ENCODE measurements at places on chromosomes 2 and 18.

DNA sequence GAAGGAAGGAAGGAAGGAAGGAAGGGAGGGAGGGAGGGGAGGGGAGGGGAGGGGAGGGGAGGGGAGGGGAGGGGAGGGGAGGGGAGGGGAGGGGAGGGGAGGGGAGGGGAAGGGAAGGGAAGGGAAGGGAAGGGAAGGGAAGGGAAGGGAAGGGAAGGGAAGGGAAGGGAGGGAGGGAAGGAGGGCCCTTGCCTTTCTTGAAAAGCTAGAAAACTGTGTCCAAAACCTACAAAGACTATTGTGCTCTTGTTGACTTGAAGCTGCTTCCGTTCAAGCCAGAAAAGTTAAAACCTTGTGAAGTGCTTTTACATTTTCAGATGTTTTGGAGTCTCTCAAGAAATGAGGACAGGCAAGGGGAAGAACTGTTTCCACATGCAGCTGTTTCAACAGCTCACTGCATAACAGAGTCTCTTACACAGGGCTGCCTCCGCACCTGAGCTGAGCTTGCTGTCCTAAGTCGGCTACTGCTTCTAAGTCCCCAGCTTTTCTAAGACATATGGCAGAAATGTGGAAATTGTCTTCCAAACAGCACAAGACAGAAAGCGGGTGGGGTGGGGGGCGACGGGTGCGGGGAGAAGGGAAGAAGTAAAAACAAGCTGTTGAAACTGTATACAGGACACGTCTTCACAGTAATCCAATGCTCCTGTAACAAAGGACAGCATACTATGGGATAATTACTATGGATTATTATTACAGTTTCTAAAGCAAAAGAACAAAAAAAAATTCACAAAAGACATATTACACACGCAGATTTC is 46.1 kb downstream of the BCL11A start:
- DNase-seq: no peak

DNA sequence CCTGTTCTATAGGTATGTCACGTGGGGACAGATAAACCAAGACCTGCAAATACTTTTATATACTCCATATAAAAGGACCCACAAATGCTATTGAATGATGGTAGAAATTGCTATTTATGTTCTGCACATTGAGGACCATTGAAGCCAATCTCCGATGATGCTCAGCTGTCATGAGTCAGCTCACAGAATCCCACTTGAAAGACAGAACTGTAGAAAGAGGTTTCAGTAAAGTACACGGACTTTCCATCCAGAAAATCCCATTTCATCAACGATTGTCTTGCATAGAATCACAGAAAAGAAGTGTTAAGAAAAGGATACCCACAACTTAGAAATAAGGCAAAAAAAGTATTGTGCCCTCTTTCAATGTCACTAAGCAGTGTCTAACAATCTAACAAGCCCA is 169.0 kb upstream of the COPS8 start:
- no peak for DNase-seq

- DNase-seq: no peak
Measured at GRCh38 chr2:67451086-67451832, 54.1 kb downstream of the ETAA1 start.

- DNase-seq: no peak
Measured at GRCh38 chr18:73670524-73670923, 477.1 kb downstream of the FBXO15 start.

GRCh38 chr2:120715941-120716340 is 19.7 kb upstream of the GLI2 start:
- DNase-seq: no peak

DNA sequence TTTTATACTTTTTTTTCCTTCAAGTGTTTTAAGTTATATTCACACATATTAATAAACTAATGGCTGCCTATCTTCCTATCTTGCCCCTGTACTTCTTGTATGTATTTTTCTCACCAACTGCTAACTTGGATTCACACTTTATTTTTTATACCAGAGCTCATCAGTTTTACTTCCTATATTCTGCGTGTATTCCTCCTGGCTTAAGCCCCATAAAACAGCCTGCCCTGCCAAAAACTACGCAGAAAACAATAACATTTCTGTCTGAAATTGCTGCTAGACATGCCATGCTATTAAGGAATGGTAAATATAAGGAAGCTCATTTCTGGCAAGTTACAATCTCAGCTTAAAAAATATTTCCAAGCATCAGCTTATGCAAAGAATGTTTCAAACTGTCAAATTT is 172.3 kb downstream of the UBE2E3 start:
- no peak for DNase-seq

GRCh38 chr2:11554399-11554716 is 20.5 kb downstream of the GREB1 start:
- DNase-seq: no peak

GRCh38 chr2:113847144-113847543 is 42.7 kb upstream of the ACTR3 start:
- DNase-seq: no peak

Data from activated naive CD8-positive, alpha-beta T cell treated with anti-CD3 and anti-CD28 coated beads, Interleukin-2, amount 50 U/mL, for 24 hours (primary cell).